Thoracic aorta endothelial cell (primary cell): ENCODE measurements at places on chromosomes 5 and 9. TPM values are rescaled to one million over a fixed set of nuclear protein-coding genes. Genes with fewer than 3 reads are reported as not detected.

NFX1 gene
- 24.6 and 27.1 TPM in 2 replicates for total RNA-seq

LCN15 gene
- total RNA-seq, result not detected in 2 replicates

SYNPO gene
- 25.9 and 32.5 TPM in 2 replicates for total RNA-seq

RGMB gene
- 41.1 and 46.4 TPM in 2 replicates for total RNA-seq

LRRC19 gene
- not detected in 2 replicates for total RNA-seq

NRARP gene
- total RNA-seq, result 12.1 and 16.5 TPM in 2 replicates

DNAJC21 gene
- 37.2 and 38.3 TPM in 2 replicates for total RNA-seq
